ENCODE measurements at places on chromosomes 1 and 21.

- DNase-seq: no peak
Measured at GRCh38 chr1:62229932-62230331, 35.3 kb downstream of the L1TD1 start.

DNA sequence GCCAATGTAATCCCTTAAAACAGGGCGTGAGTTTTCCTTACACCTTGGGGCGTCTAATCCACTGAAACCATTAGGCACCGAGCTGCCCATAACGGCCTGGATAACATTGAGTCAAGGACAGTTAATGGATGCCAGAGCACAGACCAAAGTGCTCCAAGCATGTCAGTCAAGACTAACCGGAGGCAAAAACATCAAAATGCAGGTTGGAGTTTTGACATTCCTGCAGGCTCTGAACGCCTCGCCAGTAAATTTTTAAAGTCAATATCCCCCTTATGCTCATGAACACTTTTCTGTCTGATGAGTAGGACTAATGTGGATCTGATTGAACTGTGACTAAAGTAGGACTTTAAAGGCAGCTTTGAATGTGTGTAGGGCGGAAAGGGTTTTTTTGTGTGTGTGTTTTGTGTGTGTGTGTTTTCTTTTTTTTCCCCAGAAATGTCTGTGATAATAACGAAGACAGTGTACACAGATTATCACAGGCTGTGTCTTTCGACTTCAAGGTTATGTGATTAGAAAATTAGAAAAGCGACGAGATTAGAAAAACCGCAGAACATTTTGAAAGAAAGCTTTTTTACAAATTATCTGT, 194.2 kb upstream of the PROX1 start:
- DNase-seq: no peak

DNA sequence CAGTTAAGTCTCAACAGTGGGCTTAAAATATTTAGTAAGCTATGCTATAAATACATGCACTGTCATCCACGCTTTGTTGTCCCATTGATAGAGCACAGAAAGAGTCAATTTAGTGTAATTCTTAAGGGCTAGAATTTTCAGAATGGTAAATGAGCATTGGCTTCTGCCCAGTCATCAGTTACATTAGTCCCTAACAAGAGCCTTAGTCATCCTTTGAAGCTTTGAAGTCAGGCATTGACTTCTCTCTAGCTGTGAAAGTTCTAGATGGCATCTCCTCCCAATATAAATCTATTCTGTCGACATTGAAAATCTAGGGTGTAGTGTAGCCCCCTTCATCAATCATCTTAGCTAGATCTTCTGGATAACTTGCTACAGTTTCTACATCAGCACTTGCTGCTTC, 12.0 kb upstream of the LPGAT1 start:
- no peak for DNase-seq

DNA sequence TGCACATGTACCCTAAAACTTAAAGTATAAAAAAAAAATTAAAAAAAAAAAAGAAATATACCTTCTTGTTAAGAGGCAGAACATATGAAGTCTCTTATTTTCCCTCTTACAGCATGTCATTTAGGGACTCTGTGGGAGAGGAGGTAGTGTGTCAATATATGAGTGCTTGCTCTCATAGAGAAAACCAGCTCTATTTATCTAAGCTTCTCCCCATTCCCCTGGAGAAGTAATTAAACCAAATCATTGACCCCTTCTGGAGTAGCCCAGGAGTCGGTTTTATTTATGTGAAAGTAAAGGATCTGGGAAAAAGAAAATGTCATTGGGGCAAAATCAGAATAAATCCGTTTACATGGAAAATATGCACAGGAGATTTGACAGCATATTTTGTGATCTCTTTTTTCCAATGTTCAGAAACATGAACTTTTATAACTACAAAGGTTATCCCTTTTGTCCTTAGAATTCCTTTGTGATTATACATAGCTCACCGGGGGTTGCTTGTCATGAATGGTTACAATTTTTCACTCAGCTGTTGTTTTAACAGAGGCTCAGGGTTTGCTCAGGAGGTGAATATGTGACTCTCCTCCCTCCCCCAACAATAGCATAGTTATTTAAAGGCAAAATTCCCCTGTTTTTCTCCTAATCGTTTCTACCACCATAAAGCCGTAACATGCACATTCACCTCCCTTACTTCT, 114.5 kb upstream of the C1orf21 start:
- DNase-seq: no peak

- no peak for DNase-seq
Measured at GRCh38 chr1:192571668-192572067, 3.9 kb upstream of the RGS1 start.

- peak; percentile 89 for DNase-seq
Measured at GRCh38 chr1:118136187-118136941, 48.7 kb downstream of the SPAG17 start.

- DNase-seq: no peak
Measured at GRCh38 chr1:53108646-53109580, 33.5 kb downstream of the SLC1A7 start.

- DNase-seq: no peak
Measured at GRCh38 chr1:76239470-76239918, 164.9 kb downstream of the ST6GALNAC3 start.

- no peak for DNase-seq
Measured at GRCh38 chr1:227532019-227532619, 31.2 kb upstream of the ZNF678 start.

DNA sequence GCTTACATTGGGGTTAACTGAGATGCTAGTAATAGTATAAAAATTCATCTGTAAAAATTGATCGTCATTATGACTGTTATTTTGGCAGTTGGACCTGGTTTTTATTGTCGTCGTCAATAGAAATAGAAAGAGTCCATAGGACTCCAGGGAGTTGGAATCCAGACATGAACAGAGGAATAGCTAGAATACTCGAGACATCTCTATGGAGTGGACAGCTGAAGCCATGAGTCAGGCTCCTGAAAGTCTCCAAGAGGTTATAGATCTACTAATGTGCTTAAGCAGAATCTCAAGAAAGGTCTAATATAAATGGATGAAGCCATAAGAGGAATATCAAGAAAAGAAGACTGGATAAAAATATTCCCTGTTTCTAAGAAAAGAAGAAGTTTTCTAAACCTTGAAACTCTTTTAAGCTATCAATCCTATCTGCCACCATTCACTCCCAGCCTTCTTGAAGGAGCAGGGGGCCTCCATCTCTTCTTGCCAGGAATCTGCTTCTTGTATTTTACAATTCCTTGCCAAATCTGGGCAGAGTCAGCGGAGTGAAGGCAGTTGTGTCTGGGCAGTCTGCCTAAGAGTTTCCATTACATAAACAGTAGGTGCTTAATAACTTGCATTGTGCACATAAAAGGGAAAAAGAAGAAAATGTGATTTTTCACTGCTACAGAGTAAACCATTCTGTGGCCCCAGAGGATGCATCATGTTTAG, 163.3 kb downstream of the ST6GALNAC5 start:
- DNase-seq: no peak
